ELR (cell line): ENCODE measurements at places on chromosomes 11 and 22.
A peak's percentile ranks its signal among the peaks of the same experiment; 100 is the strongest.

DNA sequence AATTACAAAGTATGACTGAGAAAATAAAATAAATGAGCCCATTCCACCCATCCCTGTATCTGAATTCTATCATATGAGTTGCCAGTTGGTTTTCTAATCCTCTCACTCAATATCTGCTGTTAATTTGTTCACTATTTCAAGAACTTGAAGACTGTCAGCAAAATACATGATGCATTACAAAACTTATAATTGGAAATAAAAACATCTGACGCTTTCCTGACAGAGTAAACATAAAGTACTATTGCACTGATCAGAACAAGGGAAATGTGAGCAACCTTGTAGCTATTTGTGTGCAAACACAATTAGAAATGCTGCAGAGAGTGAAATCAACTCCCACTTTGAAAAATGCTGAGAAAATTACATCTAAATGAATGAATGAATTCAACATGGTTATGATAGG, 97.1 kb downstream of the MPPED2 start:
- DNase-seq: no peak

GRCh38 chr22:24965822-24966626, 13.5 kb downstream of the KIAA1671 start:
- no peak for DNase-seq

DNA sequence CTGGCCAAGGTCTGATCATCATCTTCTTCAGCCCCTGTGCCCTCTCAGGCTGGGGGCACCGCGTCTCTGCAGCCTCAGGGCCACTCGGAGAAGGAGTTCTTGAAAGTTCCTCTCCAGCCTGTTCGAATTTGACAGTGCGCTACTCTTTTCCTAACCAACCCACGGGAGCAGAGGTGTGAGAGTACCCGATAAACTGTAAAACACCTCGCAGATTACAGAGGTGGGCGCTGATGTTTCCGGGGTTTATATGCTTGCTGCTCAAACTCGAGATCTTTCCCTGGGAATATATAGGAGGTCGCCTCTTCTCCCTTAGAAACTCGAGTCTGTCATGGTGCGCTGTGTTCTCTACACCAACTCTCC, 515 bp downstream of the CTR9 start:
- DNase-seq: peak; percentile 15

- peak; percentile 91 for DNase-seq
Measured at GRCh38 chr11:132312161-132312560, 941.7 kb downstream of the NTM start.

DNA sequence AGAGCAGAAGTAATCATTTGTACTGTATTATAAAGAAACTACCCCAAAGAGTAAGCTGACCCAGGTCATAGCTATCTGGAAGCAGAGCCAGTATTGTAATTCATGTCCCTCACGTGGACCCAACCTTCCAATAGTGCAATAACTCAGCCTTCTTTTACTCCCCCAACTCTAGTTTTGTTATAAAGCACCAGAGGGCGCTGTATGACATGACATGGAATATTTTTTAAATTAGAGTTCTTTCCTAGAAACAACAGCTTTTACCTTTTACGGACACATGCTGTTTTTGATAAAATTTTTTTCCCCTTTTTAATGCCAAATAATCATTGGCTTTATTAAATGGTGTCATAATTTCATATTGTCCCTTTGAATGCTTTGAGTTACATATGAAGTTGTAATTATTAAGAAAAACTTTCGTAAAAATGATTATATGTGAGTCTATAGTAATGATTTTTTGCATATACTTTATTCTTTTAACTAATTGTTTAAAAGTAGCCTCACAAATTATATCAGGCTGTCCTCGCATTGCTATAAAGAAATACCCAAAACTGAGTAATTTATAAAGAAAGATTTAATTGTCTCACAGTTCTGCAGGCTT, 76.9 kb downstream of the DKK3 start:
- DNase-seq: peak; percentile 87

- peak; percentile 74 for DNase-seq
Measured at GRCh38 chr11:125593114-125593820, 615 bp downstream of the STT3A start.

GRCh38 chr11:2995893-2996554, 3.9 kb upstream of the NAP1L4 start:
- DNase-seq: no peak

GRCh38 chr11:7522546-7522945, 8.7 kb downstream of the PPFIBP2 start:
- no peak for DNase-seq

GRCh38 chr11:12008790-12009616, 577 bp upstream of the DKK3 start:
- peak; percentile 84 for DNase-seq

- DNase-seq: no peak
Measured at GRCh38 chr11:86477495-86478155, 102.9 kb downstream of the CCDC81 start.

- DNase-seq: no peak
Measured at GRCh38 chr22:26326803-26327202, 102.3 kb upstream of the ASPHD2 start.

- DNase-seq: peak; percentile 83
Measured at GRCh38 chr22:35601743-35602615, 15.2 kb downstream of the MB start.

- DNase-seq: no peak
Measured at GRCh38 chr11:34451053-34451452, 12.3 kb downstream of the CAT start.

GRCh38 chr11:67439321-67440228, 2.1 kb upstream of the PTPRCAP start:
- DNase-seq: peak; percentile 27

DNA sequence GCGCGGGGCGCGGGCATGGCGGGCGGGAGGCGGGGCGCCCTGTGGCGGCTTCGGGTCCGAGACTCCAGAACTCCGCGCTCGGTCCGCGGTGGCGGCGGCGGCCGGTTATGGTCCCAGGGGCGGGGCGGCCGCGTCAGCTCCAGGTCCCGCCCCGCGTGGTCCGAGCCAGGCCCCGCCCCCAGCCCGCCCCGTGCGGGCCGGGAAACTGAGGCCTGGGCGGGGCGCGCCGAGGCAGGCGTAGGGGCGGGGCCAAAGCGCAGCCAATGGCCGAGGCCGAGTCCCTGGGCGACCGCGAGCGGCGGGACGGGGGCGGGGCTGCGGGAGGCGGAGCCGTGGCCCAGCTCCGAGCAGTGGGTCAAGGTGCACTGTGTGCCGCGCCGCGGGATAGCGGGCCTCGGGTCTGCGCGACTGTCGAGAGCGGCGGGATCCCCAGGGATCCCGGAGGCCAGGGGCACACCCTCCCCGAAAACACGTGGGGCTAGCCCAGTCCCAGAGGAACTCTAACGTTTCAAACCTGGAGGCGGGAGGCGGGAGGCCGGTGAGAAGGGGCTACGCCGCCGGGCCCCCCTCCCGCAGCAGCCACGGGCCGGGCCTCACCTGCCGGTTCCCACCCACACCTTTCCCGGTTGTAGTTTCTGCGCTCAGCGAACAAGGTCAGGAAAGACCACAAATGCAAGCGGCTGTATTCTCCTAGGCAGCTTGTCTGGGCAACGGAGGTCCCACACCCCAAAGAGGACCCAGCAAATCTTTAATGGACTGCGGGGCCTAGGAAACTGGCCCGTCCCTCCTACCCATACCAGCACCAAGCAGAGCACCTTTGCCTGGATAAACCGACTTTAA, at the start of gene SLC25A1:
SLC25A1 (minus strand) TSS at position 80 of the 840 bp plus-strand sequence; CDS start at position 17, 63 bp downstream.
- peak; percentile 90 for DNase-seq

GRCh38 chr11:12218909-12219308, 108.5 kb downstream of the MICAL2 start:
- DNase-seq: no peak

GRCh38 chr22:28600546-28601143, 79.0 kb downstream of the TTC28 start:
- peak; percentile 76 for DNase-seq

DNA sequence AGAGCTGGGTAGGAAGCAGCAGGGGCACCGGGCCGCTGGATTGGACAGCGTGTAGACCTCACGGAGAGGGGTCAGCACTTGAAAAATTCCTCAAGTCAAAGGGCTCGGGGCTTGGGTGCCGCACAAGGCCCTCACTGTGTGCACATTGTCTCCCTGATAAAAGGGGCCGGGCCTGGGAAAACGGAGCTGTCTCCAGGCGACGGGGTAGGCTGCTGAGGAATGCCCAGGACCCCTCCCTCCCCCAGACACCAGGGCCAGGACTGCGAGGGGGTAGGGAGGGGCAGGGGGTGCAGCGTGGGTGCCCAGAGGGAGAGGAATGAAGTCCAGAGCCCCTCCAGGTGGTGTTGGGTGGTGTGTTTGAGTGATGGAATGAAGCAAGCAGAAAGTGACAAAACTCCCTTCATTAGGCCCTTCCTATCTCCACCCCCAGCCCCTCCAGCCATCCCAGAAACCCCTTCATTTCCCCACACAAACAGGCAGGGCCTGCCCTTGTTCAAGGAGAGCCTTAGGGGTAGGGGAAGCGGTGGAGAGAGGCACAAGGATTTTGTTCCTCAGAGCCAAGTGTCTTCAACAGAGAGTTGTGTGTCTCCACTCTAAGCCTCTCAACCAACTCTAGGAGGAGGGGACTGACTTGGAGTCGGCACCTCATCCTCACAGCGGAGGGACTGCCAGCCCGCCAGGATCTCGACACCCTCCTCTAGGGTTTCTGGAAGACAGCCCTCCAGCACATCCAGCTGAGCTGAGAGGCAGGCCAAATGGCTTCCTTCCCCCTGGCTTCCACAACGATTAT, 63.9 kb downstream of the SYN3 start:
- no peak for DNase-seq

DNA sequence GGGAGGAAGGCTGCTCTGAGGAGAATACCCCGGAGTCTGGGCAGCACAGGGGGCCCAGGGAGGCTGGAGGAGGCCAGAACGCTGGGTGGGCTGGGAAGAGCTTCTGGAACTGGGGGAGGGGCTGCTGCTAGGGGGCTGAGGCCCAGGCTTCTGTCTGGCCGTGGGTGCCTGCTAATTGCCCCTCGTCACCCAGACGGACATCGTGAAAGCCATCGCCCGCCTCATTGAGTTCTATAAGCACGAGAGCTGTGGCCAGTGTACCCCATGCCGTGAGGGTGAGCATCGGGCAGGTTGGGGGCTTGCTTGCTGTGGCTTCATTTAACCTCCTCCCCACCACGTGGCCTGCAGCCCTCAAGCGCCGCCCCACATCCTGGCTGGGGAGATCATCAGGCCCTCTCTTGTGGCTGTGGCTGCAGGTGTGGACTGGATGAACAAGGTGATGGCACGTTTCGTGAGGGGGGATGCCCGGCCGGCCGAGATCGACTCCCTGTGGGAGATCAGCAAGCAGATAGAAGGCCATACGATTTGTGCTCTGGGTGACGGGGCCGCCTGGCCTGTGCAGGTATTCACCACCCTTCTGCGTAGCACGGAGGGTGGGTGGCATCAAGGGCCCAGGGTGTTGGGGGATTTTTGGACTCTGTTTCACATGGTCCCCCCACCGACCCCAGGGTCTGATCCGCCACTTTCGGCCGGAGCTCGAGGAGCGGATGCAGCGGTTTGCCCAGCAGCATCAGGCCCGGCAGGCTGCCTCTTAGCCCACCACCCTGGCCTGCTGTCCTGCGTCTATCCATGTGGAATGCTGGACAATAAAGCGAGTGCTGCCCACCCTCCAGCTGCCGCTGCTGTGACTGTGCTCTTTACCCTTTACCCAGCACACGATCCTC, 5.2 kb downstream of the NDUFV1 start:
- DNase-seq: no peak

DNA sequence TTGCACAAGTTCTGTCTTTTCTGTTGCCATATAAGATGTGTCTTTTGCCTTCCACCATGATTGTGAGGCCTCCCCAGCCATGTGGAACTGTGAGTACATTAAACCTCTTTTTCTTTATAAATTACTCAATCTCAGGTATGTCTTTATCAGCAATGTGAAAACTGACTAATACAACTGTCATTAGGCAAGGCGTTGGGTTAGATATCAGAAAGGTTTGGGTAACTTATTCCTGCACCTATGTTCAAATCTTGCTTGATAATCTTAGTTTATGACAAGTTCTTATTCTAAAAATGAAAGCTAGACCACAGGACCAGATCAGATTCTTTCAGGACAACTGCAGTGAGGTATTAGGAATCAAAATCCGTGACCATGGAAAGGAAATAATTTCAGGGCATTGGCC, 160.6 kb upstream of the BDNF start:
- DNase-seq: no peak

DNA sequence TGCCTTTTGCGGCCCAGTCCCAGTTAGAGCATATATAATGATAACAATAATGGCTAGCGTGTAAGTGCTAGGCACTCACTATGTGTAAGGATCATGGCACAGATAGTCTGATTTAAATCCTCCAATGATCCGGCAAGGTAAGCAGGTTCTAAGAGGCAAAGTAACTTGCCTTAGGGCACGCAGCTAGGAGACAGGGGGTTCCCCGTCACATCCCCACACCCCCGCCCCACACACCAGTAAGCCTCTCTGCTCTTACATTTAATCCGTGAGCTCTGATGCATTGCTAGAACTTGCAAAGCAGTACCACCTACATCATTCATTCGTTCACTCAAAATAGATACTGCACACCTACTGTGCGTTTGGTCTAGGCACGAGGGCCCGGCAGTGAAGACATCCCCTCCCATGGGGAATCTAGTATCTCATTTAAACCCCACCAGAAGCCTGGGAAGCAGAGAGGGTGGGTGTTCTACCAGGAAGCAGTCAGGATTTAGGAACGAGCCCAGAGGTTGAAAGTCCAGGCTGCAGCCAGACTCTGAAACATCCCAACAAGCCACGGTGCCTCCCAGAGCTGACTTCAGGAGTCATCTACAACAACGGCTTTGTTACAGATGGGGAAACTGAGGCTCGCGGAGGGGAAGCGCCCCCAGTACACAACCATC, 20.6 kb downstream of the TMPRSS6 start:
- no peak for DNase-seq

DNA sequence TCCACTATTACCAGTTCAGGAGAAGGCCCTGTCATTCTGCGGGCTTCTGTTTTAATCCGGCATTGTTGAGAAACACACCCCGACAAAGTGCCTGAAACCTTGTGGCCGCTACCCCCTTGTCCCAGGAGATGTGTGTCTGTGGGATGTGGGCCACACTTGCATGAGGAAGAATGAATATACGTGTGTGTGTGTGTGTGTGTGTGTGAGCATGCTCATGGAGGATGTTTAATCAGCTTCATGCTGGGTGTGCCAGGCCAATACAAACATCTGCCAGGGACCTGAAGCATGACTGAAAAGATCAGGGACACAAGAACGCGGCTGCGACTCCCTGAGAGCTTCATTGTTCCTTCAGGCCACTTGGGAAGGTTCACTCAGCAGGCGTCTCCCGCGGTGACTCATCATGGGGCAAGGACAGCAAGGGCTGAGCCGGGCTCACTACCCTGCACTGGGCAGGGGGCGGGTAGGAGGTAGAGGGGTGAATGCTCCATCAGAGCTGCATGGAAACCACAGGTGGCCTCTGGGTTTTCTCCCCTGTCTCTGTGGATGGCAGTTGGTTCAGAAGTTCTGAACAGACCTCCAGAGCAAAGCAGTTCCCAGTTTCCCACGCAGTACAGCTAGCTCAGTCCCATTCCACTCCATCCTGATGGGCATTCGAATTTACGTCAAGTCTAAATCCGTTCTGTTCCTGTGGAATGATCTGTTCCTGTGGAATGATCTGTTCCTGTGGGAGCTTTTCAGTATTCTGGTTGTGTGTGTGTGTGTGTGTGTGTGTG, 7.0 kb upstream of the MALAT1 start:
- DNase-seq: peak; percentile 90
